Activated naive CD4-positive, alpha-beta T cell treated with anti-CD3 and anti-CD28 coated beads, Interleukin-2, amount 50 U/mL, for 72 hours (primary cell): ENCODE measurements at places on chromosomes 5 and 9. TPM values are rescaled to one million over a fixed set of nuclear protein-coding genes. Genes with fewer than 3 reads are reported as not detected.

- DNase-seq = no peak
Measured at GRCh38 chr5:116063950-116064349, 20.9 kb upstream of the COMMD10 start.

- DNase-seq = no peak
Measured at GRCh38 chr9:2600307-2600706, 21.3 kb upstream of the VLDLR start.

DNA sequence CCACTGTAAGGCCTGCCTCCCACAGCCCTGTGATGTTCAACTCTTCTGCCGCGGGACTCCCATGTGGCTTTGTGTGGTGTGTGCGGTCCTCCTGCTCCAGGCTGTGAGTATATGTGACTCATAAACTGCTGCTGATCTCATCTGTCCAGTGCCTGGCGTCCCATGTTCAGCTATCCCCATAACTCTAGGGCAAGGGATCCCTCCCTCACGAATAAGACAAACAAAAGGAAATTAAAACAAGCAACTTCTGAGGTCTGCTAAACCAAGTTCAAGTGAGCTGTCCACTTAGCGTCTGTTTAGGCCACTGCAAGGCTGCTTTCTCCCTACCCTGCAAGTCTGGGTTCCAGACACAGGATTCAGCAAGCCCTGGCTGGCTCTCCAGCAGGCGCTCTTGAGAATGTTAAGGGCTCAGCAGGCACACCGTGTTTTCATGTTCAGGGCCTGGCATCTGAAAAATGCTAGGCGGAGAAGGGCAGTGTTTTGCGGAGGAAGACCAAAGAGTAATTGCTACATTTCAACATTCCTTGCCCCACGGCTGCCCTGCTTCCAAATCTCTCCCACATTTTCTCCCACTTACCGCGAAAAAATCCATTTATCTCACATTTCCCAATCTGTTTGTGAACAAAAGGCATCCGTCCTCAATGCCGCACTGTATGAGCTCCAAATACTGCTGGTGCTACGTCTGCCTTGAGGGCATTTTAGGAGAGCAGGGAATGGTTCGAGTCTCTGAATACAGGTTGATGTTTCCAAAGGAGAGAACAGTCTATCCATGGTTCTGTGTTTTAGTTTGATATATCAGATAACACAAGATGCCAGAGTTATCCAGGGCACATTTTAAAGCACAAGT is 280.2 kb downstream of the SEMA5A start:
- DNase-seq = no peak

DNA sequence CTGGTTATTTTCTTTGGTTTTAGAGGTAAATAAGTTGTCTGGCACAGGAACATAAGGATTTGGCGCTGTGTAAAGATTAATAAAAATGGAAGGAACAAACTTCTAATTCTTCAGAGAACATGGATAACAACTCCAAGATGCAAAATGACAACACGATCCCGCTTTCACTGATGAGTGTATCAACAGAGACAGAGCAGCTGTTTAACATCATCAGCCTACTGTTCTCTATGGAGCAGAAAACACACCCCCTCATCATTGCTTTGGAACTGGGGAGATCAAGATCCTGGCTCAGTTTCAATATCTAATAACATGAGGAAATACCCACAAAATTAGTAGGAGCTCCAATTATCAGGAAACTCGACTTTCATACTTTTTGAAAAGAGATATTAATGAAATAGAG is 8.3 kb upstream of the GAS1 start:
- DNase-seq = no peak

DNA sequence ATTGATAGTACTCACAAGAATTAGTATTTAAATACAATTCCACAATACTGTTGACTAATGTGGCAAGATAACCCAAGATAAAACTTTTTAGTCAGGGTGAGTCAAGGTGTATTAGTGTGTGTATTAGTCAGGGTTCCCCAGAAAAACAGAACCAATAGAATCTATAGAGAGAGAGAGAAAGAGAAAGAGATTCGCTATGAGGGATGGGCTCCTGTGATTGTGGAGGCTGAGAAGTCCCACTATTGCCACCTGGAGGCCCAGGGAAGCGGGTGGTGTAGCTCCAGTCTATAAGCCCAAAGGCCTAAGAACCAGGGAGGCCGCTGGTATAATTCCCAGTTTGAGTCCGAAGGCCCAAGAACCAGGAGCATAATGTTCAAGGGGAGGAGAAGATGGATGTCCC is 10.0 kb upstream of the SHISAL2B start:
- no peak for DNase-seq

GRCh38 chr5:133054697-133055471 is 3.1 kb downstream of the HSPA4 start:
- no peak for DNase-seq

DNA sequence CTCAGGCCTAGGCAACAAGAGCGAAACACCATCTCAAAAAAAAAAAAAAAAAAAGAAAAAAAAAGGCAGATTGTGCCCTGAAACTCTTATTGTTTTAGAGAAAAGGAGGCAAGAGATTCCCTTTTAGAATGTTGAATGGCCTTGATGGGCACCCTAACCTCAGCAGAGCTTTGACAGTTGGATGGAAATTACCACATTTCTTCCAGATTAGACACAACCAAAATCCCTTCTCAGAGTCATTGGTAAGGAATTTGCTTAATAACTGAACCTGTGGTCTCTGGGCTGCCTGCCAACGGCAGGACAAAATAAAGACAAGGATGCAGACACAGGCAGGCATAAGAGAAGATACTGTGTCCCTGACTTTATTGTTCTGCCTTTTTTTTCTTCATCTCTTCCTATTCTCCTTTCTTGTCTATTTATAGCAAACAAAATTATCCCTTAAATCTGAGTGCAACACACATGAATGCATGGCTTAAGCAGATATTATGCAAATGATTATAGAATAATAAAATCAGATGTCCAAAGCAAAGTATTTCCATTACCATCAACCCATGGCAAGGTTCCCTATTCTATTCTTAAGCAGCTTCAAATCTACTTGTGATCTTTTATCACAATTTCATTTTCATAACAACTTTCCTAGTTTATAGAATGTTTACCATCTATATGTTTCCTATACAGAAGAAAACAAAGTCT is 37.3 kb upstream of the TRIO start:
- DNase-seq = no peak

GRCh38 chr9:76717176-76717575 is 47.1 kb upstream of the PCA3 start:
- DNase-seq = no peak

DNA sequence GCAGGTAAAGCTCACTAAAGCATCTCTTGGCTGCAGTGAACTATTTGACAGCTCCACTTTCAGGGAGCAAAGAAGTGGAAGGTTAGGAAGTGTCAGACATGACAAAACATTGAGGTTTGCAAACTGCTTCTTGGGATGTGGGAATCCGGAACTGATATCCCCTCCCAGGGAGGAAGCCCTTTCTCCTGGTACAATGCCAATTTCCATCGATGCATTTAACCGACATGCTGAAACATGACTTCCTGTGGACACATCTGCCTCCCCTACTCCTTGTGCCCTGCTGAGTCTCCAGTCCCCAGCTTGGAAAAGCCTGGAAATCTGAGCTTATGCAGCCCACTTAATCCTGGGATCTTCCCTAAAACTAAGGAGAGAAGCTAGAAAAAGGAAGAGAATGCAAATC is 323.1 kb upstream of the DAP start:
- no peak for DNase-seq

GRCh38 chr5:172858511-172858989 is 24.5 kb downstream of the ERGIC1 start:
- no peak for DNase-seq

- DNase-seq = no peak
Measured at GRCh38 chr5:72654231-72654630, 147.0 kb upstream of the ZNF366 start.

DNA sequence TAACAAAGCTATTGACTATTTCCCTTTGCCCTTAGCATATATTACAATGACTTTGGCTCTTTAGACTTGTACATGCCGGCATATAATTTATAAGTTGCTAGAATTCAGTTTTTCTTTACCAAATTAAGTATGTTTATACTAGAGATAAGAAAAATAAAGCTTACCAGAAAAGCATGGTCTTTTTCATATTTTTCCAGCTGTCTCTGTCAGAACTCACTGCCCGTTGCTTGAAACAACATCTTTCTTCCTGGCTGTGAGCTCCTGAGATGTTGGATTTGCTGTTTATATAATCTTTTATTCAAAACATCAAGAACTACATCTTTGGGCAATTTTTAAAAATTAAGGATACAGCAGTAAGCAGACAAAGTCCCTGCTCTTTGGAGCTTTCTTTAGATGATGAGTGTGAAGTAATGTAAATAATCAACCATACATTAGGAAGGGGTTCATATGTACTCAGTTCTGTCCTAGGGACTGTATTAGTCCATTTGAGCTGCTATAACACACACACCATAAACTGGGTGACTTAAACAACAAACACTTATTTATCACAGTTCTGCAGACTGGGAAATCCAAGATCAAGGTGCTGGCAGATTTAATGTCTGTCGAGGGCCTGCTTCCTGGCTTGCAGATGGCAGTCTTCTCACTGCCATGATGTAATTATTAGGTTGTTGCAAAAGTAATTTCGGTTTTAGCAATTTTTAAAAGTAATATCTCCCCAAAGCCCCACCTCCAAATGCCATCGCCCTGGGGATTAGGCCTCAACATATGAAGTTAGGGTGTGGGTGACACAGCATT is 45.4 kb upstream of the RANBP3L start:
- no peak for DNase-seq

DNA sequence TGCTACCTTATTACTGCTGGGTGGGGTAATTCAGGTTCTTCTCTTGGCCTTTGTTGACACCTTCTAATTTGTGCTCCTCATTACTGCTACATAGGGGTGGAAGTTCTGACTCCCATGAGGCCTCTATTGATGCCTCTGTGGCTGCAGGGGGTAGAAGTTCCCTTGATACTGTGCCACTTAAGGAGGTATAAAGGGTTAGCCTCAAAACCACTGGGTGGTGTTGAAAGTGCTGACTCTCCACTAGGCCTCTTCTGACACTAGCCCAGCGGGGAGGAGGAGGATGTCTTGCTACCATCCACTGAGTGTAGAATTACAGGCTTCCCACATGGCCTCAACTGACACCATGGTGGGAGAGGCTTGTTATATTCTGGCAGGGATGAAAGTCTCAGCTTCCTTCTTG is 36.7 kb upstream of the CCDC112 start:
- DNase-seq = no peak

- no peak for DNase-seq
Measured at GRCh38 chr9:122821278-122821943, 7.0 kb downstream of the PDCL start.

GRCh38 chr5:54324651-54325271 is 14.4 kb upstream of the ARL15 start:
- DNase-seq = no peak

- peak; percentile 91 for DNase-seq
Measured at GRCh38 chr9:104968025-104968982, 40.3 kb upstream of the ABCA1 start.

DNA sequence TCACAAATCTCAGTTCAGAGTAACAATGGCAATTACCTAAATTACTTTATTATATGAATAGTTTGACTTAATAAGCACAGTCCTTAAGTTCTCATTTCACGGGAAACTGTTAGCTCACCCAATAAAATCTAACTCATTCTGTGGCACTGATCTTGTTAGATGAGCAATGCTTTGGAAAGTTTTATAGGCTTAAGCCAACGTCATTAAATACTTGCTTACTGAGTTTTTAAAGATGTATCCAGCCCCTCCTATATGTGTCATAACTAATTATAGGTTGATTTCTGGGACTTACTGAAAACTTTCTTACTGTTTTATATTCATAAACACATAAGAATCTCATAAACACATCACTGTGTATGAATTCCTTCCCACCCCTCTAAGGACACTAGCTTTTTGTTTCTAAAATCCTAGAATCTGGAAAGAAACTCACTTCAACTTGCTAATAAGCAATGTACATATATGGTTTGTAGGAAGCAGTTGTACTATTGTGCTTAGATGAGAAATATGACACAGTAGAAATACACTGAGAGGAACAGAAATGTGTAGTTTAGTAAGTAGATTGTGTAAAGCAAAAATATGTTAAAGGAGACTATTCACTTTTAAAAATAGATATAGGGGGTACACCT is 14.1 kb upstream of the MARCOL start:
- DNase-seq = no peak

DNA sequence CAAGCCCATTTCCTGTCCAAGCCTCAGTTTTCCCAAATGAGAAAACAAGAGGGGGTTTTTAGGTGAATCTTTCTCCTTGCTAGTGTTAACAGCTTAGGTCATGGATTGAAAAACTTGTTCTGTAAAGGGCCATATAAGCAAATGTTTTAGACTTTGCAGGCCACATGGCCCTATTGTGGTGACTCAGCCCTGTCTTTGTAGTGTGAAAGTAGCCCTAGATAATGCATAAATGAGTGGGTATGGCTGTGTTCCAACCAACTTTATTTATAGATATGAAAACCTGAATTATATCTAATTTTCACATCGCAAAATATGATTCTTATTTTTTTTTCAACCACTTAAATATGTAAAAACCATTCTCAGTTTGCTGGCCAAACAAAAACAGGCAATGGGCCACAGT is 6.9 kb upstream of the BARX1 start:
- no peak for DNase-seq

GRCh38 chr5:172280929-172281328 is 2.6 kb downstream of the UBTD2 start:
- DNase-seq = no peak

GRCh38 chr5:14077501-14077900 is 65.6 kb upstream of the TRIO start:
- DNase-seq = no peak

Gene MYOZ3
- 0.09 TPM for total RNA-seq

Gene ANKRD34B
- total RNA-seq = not detected

Gene PCDHGB2
- total RNA-seq = 0.20 TPM

Gene CARTPT
- total RNA-seq = not detected

Gene CTSV
- 2.6 TPM for total RNA-seq

Gene ANKRD55
- 6.4 TPM for total RNA-seq

Gene LVRN
- total RNA-seq = 0.31 TPM

Gene CTXN3
- total RNA-seq = not detected

Gene KIF4B
- 0.11 TPM for total RNA-seq

Gene IL9
- total RNA-seq = 0.43 TPM

Gene GTF2H2
- 25.4 TPM for total RNA-seq
